ENCODE measurements at places on chromosomes 1 and 21. TPM values are rescaled to one million over a fixed set of nuclear protein-coding genes. Genes with fewer than 3 reads are reported as not detected.

PGD gene
- total RNA-seq: 318 TPM

NEK7 gene
- 117 TPM for total RNA-seq

ERICH3 gene
- total RNA-seq: not detected

NHLH1 gene
- total RNA-seq: under 0.01 TPM

CCDC185 gene
- total RNA-seq: not detected

OLIG1 gene
- not detected for total RNA-seq

ACTL8 gene
- total RNA-seq: 0.09 TPM

NR0B2 gene
- total RNA-seq: not detected

FGGY gene
- total RNA-seq: 37.7 TPM

NUP133 gene
- 33.9 TPM for total RNA-seq

SMPDL3B gene
- not detected for total RNA-seq

MOB3C gene
- 9.0 TPM for total RNA-seq

LCK gene
- total RNA-seq: not detected

KRTAP6-2 gene
- not detected for total RNA-seq

All from smooth muscle cell of bladder (primary cell).